ENCODE measurements at places on chromosomes 7 and 10.

DNA sequence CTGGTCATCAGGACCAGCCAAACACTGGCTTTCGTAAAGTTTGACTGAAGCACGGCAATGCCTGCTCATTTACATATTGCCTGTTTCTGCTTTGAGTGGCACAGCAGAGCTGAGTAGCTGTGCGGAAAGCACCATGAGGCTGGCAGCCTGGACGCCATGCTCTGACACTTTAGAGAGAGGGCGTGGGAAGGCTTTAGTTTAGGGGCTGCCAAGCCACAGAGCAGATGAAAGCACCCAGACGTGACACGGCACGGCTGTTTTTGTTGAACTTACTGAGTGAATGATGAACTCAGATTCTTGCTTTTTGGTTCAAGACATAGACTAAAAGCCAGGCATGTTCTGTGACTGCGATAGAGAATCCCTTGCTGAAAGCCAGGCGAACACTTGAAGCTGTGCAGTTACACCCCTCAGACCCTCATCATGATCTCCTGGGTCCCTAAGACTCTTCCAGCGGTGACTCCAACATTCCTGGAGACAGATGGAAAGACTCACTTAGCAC lies 182.1 kb downstream of the ZMYND11 start:
- DNase-seq: no peak

DNA sequence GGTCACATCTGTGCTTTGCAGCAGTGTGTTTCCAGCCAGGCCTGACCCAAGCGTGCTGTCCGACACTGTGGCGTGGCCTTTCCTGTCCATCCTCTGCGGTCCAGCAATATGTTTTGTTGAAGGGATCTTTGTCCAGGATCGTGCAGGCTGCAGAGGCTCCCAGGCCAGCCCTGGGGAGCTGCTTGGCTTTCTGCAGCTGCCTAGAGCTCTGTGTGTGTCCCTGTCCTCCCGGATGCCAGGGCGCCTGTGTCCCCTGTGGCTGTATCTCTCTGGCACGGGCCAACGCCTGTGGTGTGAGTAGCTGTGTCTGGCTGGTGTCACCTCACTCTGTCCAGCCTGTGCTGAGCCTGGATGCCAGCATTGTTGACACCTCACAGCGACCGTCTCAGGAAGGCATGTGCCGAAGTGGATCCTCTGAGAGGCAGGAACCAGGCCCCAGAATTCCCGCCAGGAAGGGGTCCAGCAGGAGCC lies 94.5 kb downstream of the INPP5A start:
- no peak for DNase-seq

DNA sequence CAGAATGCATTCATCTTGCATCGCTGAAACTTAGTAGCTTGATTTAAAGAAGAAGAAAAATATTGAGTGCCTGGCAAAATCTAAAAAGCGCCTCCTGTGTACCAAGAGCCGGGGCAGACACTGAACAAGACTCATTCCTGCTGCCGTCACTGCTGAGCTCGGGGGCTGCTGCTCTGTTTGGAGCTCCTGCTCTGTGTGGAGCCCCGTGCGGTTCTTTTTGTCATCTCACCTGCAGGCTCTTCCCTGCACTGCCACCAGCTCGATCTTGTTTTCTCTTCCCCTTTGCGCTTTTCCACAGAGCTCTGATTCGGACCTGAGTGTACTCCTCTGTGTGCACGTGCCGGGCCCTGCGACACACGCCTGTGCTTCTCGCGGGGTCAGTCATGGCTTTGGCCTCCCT lies 462.1 kb upstream of the DPP6 start:
- DNase-seq: no peak

GRCh38 chr10:47425813-47426419 lies 41.8 kb upstream of the ZNF488 start:
- DNase-seq: no peak

DNA sequence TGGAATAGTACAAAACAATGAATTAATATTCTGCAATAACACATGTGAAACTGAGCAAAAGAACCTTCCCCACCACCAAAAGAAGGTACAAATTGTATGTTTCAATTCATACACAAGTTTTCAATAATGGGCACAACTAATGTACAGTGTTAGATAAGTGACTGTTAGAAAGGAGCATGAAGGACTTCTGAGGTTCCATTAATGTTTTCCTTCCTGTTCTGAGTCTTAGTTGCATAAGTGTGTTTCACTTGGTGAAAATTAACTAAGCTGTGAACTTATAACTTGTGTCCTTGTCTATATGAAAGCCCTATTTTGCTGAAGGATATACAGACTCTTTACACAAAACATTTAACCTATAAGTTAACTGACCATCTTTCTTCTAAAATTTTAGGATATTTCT lies 8.2 kb downstream of the GSAP start:
- no peak for DNase-seq

- DNase-seq: peak; percentile 70
These were observed 37.7 kb upstream of the IKZF1 start for GRCh38 chr7:50266635-50267386.

- DNase-seq: no peak
These were observed 22.6 kb downstream of the SGPL1 start for GRCh38 chr10:70838270-70838805.

DNA sequence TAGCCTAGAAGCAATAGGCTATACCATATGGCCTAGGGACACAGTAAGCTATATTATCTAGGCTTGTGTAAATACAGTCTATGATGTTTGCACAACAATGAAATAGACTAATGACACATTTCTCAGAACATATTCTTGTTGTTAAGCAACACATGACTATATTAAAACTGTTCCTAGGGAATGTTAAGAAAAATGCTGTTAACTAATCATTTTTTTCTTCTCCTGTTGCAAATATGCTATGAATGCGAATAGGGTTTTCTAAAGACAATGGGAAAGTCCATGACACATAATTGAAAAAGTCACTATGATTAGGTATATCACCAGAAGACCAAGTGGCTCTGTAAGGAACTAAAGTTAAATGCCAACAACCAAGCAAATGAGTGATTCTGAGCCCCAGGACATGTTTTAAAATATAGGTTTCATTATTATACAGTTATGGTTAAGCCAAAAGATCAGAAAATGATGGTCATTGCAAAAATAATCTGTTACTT lies 454.0 kb upstream of the SORCS1 start:
- DNase-seq: no peak

GRCh38 chr7:124790645-124791044 lies 25.1 kb upstream of the GPR37 start:
- DNase-seq: no peak

- DNase-seq: no peak
These were observed 14.2 kb downstream of the MTURN start for GRCh38 chr7:30148951-30149459.

Data from stimulated activated CD4-positive, alpha-beta T cell treated with anti-CD3 and anti-CD28 coated beads, Interleukin-12 subunit alpha, Interleukin-12 subunit beta, amount 100 ng/mL, for 48 hours (primary cell).